ENCODE measurements at places on chromosomes 1 and 21.
A peak's percentile ranks its signal among the peaks of the same experiment; 100 is the strongest.

DNA sequence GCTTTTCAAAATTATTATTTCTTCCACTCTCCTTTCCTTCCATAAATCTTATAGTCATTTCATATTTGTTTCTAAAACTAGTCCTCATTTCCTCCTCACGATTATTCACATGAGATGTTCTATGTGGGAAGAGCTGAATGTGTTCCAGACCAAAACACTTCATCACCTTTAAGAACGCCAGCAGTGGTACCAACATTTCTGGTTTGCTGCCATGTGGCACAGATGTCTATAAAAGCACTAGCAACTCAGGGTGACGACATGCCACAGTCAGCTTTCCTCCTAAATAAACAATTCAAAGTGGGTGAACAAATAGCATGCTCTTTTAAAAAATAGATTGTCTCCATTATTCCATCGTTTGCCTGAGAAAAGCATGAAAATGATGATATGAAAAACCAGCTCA, 1217.8 kb upstream of the ADGRL2 start:
- DNase-seq, result no peak

- no peak for DNase-seq
Measured at GRCh38 chr1:28535180-28535579, 17.7 kb upstream of the TRNAU1AP start.

DNA sequence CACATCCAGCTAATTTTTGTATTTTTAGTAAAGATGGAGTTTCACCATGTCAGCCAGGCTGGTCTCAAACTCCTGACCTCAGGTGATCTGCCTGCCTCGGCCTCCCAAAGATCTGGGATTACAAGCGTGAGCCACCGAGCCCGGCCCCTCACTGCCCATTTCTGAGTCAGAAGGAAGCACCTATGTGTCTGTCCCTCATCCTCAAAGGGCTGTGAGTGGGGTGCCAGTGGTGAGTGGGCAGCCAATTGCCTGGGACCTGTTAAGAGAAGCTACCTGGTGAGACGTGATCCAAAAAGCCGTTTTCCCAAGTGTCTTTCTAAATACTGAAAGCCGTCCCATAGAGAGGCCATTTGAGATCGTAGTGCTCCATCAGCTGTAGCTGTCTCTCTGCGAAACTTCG, 27.1 kb upstream of the PDXK start:
- DNase-seq, result no peak

GRCh38 chr1:192609110-192610079, 26.6 kb upstream of the RGS13 start:
- no peak for DNase-seq

GRCh38 chr1:170085091-170085490, 10.6 kb upstream of the KIFAP3 start:
- DNase-seq, result no peak

DNA sequence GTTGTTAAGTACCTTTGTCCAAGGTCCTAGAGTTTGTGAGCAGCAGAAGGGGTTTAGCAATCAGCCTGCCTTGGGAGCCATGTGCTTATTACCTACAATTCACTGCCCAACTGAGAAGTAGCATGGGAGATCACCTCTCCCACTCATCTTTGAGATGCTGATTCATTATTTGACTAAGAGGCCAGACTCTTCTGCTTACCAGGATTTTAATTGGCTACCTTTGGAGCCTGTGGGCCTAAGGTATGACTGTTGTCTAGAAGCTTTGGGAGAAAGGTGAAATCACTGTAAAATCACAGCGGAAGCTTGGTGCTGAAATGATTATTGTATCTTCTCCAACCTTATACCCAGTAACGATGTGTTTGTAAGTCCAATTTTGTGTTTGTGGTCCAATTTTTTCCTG, 213.4 kb downstream of the ST6GALNAC3 start:
- DNase-seq, result no peak

- DNase-seq, result no peak
Measured at GRCh38 chr1:204854286-204854685, 16.4 kb upstream of the NFASC start.

- DNase-seq, result no peak
Measured at GRCh38 chr1:18413541-18414305, 67.0 kb upstream of the KLHDC7A start.

- no peak for DNase-seq
Measured at GRCh38 chr1:159714529-159714928, at the start of gene CRP. CRP (minus strand) TSS chr1:159714589; CDS start chr1:159714485, 104 bp downstream.

DNA sequence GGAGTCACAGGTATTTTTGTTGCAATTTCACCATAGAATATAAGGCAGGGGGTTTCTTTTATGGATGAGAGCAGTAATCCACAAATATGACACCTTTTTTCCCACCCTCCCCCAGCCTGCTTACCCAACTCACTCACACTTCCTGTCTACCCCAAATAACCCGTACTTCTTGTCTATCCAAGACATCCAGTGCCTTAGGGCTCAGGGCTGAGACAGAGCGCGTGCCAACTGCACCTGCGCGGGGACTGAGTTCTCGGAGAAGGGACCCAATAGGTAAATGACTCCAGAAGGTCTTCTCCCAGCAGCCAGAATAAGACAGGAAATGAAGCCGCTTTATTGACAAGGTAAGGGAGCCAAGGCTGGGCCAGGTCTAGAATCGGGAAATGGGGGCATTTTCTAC, 369.1 kb downstream of the SIPA1L2 start:
- no peak for DNase-seq

- peak; percentile 95 for DNase-seq
Measured at GRCh38 chr1:43358746-43359693, at the start of gene CDC20. CDC20 (plus strand) TSS chr1:43358981; CDS start chr1:43359216, 235 bp downstream.

GRCh38 chr1:10549904-10550664, 75.3 kb downstream of the PEX14 start:
- DNase-seq, result no peak

DNA sequence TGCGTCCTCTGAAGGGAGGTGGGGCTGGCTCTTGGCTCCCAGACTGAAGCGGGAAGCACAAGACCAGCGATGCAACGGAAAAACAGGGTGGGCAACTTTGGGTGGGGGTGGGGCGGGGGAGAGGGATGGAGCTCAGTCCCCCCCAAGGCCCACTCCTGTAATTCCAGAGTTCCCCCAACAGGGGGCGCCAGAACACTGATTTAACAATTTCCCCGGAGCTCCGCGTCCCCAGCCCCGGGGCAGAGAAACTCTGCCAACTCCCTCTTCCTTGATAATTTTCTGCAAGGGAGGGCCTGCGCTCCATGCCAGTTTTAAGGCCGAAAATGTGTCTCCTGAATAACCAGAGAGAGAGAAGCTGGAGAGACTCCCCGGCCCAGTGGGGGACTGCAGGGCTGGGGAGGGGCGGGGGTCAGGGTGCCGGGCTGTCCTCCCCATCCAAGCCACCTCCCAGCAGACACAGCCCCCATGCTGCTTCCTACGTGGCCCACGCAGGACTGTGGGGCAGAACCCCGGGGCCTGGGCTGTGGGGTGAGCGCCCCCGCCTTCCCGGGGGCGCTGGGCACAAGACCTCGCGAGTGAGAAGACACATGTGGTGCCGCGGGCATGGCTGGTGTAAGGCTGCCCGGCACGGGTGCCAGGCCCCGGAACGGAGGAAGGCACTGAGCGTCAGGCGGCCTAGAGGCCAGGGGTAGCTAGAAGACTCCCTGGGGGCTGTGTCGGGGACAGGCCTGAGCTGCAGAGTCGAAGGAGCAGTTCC, 51.4 kb downstream of the KIF21B start:
- DNase-seq, result peak; percentile 30

GRCh38 chr1:115258302-115258866, 79.7 kb downstream of the NGF start:
- no peak for DNase-seq

DNA sequence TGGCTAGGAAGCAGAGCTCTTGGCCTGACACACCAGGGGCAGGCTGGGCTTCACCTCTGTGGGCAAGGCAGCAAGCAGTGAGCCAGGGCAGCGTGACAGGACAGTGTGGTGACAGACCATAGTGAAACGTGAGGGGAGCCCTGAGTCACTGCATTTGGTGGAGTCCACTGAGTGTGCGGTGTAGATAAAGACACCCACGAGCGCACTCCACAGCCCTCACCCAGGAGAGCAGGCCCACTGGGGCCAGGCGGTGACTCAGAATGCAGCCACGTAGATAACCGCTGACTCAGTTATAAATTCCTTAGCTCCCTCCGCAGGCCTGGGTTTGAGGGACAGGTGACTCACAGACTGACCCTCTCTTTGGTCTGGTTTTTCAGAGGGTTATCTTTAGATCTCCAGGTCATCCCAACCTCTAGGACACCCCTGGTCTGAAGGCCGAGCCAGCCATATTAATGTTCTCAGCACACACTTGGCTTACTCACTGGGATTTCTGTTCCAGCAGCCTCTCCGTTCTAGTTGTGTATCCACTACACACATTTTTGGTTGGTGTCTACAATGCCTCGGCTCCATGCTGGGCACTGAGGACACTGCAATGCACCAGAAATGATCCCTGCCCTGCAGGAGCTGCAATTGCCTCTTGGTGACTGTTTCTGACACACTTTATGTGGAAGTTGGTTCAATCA, 90.2 kb upstream of the TSPAN2 start:
- DNase-seq, result no peak

- DNase-seq, result no peak
Measured at GRCh38 chr21:45410151-45410864, 5.3 kb downstream of the COL18A1 start.

- no peak for DNase-seq
Measured at GRCh38 chr1:192399161-192399560, 82.4 kb downstream of the RGS21 start.

DNA sequence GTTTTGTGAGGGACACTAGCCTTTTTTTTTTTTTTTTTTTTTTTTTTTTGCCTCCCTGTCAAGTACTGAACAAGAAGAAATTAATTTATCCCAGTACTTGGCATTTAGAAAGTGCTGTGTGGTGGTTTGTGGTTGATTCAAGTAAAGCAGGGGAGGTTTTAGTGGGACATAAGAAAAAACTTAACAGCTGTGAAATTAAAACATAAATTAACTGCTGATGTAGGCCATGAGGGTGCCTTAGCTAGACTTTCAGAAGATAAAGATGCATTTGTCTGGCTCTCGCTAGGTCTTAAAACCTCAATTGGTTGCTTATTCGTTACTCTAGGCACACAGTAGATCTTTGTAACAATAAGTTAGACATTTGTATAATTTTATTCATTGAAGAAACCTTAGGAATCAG, 52.3 kb downstream of the SPATA46 start:
- no peak for DNase-seq

- no peak for DNase-seq
Measured at GRCh38 chr1:192920412-192920811, 111.6 kb downstream of the RGS2 start.

GRCh38 chr21:17708522-17709265, 96.0 kb upstream of the BTG3 start:
- no peak for DNase-seq

DNA sequence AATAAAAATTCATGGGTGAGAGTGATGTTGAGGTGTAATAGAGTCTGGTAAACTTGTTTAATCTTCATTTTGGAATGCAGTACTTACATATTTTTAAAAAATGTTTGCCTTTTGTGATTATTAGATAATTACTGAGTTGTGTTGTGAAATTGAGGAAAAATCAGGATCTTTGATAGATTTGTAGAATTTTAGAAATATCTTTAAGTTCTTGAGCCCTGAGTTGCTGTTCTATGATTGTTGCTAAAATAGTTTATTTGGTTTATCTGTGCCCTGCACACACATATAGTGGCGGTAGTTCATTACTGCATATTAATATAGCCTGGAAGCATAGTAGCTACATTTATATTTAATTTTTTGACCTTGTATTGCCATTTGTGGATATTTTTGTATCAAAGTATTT, 1.6 kb downstream of the B3GALT2 start:
- no peak for DNase-seq

DNA sequence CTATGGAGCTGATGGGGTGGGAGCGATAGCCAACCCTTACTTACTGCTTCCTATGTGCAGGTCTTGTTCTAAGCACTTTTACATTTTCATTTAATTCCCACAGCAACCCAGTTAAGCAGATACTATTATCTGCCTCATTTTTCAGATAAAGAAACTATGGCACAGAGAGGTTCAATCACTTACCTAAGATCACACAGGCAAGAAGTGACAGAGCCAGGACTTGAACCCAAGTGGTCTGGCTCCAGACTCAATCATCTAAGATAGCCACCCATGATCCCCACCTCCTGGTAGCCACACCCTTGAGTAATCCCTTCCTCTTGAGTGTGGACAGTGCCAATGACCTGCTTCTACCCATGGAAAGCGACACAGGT, 23.2 kb upstream of the IFNAR1 start:
- DNase-seq, result no peak

- no peak for DNase-seq
Measured at GRCh38 chr1:218357893-218358232, 12.7 kb downstream of the TGFB2 start.

- DNase-seq, result peak; percentile 73
Measured at GRCh38 chr1:229781453-229781852, 155.4 kb downstream of the URB2 start.

DNA sequence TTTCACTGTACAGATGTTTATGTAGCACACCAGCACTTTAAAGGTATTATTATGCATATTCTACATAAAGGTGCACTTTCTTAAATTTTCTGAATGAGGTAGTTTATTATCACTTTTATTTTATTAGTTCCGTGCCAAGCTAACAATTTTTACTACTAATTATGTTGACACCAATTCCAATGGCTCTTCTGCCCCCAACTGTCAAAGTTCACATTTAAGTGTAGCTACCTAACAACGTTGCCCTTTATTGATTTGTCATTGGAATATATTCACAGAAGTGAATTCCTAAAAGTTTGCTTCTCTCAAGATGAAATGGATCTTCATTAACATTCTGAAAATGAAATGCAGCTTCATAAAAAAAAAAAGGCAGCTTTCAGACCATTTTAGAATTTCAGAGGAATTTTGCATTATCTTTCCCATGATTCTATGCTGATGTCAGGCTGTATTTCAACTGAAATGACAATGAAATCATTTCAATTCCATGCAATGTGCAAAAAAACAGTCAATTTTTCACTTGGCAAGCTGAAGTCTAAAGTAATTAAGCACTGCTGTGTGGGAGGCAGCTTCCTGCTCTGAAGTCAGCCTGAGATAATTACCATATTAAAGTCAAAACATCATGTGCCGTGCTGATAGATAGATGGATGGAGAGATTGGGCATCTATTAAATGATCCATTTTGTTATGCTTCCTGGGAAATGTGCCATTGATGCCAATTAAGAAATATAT, 229.2 kb downstream of the TTLL7 start:
- DNase-seq, result peak; percentile 23

DNA sequence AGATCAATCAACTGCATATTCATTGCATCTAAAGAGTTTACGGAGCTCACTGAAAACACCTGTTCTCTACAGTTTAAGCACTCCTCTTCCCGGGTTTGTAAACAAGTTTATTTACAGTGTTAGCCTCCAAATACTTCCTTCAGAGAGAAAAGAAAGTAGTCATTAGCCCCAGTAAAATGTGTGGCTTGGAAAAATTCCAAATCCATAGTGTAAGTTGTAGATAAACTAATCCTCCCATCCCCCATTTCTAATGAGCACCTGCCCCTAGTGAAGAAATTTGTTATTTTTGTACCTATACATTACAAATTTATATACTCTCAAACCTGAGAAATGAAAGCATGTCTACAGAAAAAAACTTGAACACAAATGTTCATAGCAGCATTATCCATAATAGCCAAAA, 21.9 kb downstream of the PUM1 start:
- peak; percentile 5 for DNase-seq

DNA sequence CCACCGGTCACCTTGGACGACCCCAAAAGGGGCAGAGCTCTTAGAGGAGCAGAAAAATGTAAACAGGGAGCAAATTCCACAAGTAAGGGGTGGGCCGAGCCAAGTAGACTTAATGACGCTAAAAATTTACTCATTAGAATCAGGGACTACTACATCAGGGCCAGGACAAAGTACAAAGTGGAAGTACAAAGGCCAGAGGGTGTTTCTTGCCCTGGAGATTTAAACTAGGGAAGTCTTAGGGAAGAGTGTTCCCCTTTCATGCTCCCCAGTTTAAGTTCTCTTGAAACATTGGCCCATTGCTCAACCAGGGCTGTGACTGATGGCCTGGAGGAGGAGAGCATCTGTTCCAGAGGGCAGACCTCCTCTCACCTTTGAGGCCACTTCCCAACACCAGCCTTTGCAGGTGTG, 48.6 kb downstream of the BACH1 start:
- no peak for DNase-seq
